ENCODE measurements at places on chromosomes 4 and X.

DNA sequence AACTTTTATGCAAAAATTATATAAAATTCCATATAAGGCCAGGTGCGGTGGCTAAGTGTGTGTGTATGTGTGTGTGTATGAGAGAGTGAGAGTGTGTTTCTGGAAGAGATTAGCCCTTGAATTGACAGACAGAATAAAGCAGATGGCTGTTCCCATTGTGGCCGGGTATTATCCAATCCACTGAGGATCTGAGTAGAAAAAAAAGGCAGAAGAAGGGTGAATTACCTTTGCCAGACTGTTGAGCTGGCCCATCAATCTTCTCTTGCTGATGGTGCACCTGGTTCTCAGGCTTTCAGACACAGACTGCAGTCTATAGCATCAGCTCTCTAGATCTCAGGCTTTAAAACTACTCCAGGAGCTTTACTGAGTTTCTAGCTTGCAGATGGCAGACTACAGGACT, 92.2 kb upstream of the SLIT2 start:
- DNase-seq = no peak

DNA sequence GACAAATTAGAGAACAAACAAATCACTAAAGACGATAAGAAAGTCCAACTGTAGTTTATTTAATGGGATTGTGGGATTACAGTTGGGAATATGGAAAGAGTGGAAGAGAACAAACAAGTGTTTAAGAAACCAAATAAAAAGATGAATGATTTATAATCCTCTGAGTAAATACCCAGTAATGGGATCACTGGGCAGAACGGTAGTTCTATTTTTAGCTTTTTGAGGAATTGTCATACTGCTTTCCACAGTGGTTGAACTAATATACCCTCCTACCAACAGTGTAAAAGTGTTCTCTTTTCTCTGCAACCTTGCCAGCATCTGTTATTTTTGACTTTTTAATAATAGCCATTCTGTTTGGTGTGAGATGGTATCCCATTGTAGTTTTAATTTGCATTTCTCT, 15.0 kb downstream of the C4orf51 start:
- no peak for DNase-seq

DNA sequence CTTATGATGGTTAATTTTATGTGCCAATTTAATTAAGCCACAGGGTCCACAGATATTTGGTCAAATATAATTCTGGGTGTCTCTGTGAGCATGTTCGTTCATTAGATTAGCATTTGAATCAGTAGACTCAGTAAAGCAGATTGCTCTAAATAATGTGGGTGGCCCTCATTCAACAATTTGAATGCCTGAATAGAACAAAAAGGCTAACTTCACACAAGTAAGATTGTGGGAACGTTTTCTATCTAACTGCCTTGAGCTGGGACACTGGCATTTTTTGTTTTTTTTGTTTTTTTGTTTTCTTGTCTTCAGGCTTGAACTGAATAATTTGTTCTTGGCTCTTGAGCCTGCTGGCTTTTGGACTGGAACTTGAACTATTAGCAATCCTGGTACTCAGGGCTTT, 292.4 kb upstream of the SPANXN4 start:
- DNase-seq = no peak

DNA sequence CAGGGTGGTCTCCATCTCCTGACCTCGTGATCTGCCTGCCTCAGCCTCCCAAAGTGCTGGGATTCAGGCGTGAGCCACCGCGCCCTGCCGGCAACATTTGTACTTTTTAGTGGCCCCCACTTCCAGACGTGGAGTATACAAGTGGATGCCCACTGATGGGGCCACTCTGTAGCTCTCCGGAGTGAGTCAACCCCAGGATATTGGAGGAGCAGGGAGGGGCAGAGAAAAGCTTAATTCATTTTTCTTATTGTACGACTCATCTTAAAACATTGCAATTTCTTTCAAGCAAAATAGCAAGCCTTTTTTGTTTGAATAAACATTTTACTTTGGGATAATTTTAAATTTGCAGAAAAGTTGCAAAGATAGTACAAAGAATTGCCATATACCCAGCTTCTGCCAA, 34.6 kb downstream of the FAM9C start:
- DNase-seq = no peak

GRCh38 chrX:112254896-112255295, 172.3 kb upstream of the TRPC5 start:
- DNase-seq = no peak

GRCh38 chr4:17093481-17093880, 195.0 kb upstream of the LDB2 start:
- DNase-seq = no peak

DNA sequence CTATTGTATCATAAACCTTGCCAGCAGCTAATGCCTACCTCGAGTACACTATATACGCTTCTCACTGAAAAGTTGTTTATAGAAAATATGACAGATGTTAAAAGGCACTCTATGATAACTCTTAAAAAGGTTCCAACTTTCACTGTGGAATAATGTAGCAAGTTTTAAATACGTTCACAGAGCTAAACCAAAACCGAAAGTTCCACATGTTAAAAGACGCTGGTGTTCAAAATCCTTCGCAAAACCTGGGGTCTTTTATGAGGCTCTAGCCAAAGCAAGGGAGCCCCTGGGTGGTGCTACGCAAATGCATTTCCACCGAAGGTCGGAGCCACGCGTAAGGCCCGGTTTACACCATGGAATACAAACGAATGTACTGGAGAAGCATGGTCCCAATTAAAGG, 103.7 kb upstream of the TENM3 start:
- no peak for DNase-seq

GRCh38 chrX:19846995-19847790, 40.2 kb downstream of the SH3KBP1 start:
- peak; percentile 87 for DNase-seq

DNA sequence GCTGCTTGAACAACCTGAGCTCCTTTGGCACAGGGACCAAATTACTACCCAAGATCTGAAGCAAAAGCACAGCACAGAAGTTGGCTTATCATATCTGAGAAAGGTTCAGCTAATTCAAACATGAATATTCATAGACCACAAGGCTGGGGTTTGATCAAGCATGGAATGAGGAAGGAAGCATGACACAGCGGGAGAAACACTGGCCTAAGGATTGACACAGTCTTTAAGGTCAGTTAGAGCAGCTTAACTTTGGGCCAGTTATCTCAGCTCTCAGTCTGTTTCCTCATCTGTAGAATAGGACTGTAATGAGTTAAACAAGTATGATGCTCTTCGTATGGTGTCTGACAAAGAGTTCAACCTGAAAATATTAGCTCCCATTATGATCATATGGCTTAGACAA, 88.5 kb upstream of the CBR4 start:
- peak; percentile 69 for DNase-seq

- DNase-seq = no peak
Measured at GRCh38 chr4:86497131-86497530, 97.0 kb upstream of the PTPN13 start.

DNA sequence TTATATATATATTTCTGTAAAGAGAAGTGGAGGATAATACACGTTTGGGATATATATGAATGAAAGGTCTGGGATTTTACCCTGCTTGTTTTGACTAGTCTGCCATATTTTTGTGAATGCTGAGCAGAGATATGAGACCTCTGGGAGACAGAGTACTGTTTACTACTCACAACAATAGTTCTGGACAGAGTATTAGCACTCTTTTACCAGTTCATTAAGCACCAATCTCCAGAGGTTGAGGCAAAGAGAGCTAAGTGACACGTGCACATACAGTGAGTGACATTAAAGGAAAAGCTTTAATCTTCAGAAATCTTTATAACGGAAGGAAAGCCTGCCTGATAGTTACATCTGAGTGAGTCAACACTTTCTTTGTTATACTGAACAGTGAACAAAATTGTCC, 1452.7 kb upstream of the TENM3 start:
- no peak for DNase-seq

GRCh38 chr4:135177321-135177720, 975.7 kb upstream of the PABPC4L start:
- DNase-seq = peak; percentile 84

- no peak for DNase-seq
Measured at GRCh38 chr4:77601614-77602187, 3.9 kb upstream of the CXCL13 start.

DNA sequence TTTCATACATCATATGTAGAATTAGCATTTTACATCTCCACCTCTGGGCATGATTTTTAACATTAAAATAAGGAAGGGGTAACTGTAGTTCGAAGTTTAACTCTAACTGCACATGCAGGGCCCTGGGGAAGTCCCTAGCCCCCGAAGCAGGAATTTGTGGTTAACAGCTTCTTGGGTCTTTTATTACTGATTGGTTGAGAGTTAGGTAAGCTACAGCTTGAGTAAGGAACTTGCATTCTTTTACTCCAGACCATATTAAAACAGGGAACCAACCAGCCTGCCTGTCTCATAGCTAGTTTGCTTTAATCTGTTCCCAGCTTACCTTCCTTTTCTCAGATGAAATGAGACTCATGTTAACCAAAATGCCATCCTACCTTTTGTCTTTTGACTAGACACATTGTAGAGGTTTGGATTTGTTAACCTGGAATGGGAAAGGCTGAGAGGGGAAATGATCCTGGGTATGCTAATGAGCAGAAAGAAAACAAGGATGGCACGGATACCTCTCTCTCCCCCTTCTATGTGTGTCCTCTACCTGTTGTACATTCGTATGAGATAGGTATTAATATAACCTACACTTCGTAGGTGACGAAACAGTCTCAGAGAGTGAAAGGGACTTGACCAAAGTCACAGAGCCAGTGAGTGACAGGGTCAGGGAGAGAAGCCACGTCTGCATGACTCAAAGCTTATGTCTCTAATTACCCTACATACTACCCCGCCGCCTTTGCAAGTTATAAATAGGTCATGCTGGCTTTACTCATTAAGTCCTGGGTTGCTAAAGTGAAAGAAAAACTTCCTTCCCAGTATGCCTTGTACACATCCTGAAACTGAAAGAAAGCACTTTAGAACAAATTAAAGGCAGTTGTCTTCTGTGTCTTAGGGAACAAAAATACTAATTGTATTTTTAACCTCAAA, 119.5 kb upstream of the AFF2 start:
- no peak for DNase-seq

GRCh38 chr4:168095776-168096406, 3.6 kb downstream of the ANXA10 start:
- DNase-seq = peak; percentile 44

GRCh38 chrX:40877887-40878286, 142.5 kb upstream of the MED14 start:
- DNase-seq = peak; percentile 15

DNA sequence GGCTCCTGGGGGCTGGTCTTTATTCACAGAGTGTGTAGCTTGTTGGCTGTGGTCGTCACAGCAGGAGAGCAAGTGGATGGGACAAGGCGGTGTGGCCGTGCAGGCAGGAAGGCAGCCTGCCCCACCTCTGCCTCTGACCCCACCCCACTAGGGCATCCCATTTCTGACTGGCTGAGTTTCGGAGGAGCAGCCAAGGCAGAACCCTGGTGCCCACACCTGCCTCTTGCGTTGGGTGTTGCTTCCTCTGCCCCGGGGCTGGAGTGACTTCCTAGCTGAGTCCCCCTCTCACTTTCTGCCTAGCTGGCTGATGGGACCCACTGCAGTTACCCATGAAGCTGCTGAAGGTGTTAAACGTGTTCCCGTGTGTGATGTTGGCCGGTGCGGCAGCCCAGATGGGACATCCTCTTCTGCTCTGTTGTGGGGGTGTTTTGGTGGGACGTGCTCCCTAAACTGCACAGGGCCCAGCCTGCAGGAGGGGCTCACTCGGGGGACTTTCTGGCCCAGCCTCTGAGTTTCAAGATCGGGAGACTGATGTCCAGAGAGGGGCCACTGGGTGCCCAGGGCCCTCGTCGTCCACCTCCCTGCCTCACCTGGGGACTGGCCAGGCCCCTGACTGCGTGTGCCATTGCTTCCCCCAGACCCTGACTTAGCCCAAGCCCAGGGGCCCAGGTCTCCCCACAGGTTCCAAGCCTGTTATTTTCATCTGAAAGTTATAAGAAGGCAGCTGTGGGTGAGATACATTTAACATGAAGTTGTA, 101.5 kb downstream of the PSAPL1 start:
- DNase-seq = no peak

DNA sequence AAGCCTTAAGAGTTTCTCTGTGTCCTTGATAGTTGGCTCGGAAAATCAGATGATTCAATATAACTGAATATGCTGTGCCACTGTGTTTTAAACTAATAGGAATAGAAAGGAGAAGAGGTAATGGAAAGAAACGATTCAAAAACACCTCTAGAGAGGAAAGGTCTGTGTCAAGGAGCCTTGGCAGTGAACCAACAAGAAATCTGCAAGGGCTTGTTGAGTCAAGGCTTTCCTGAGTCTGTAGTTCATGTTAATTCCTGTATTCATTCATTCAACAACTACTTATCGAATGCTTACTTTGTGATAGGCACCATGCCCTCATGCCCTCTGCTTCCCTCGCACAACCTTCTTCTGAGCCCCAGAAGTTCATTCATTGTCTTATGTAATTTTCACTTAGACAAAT, 336.0 kb downstream of the PDHA2 start:
- DNase-seq = peak; percentile 17

- DNase-seq = peak; percentile 61
Measured at GRCh38 chrX:38861489-38861888, 60.2 kb downstream of the MID1IP1 start.

DNA sequence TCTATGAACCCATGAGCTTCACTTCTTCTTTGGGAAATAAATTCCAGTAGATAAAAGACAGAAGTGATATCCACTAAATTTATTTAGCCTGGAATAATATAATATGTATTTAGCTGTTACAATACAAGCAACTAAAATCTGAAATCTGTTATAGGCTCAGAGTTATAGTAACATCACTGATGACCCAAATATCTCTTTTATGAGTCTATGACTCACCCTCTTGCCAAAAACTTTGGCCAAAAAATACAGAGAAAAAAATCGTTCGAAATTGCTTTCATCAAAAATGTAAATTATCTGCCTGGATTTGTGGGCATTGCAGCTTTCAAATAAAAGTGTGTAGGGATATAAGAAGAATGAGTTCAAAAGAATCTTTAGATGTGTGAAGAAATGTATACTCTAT, 89.4 kb upstream of the DKK2 start:
- DNase-seq = no peak

- peak; percentile 54 for DNase-seq
Measured at GRCh38 chr4:27218013-27218412, 357.4 kb downstream of the STIM2 start.

- no peak for DNase-seq
Measured at GRCh38 chrX:83422836-83423235, 85.3 kb upstream of the POU3F4 start.

GRCh38 chr4:99635601-99636000, 22.0 kb downstream of the C4orf54 start:
- DNase-seq = no peak

GRCh38 chr4:23728393-23728792, 161.5 kb downstream of the PPARGC1A start:
- peak; percentile 85 for DNase-seq

GRCh38 chr4:150173432-150173861, 95.2 kb downstream of the DCLK2 start:
- no peak for DNase-seq

- no peak for DNase-seq
Measured at GRCh38 chr4:158788516-158788915, 19.7 kb downstream of the FNIP2 start.

DNA sequence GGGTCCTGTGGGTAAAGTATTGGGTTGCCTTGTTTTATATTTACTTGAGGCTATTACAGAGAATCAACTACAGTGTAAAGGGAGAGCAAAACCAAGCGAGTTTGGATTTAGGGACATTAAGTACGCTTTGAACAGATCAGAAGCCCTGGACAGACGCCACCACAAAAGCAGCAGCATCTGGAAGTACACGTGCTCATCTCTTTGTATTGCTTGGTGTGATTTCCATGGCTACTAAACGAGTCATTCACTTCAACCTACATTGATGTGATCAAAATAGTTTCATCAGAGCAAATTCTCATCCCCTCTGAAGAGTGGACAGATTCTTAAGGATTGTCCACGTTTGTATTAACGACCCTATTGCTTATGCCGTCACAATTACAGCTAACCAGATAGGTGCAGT, 85.1 kb downstream of the SORBS2 start:
- DNase-seq = peak; percentile 22

- no peak for DNase-seq
Measured at GRCh38 chr4:28436191-28437080, 1575.8 kb downstream of the STIM2 start.

Data from fibroblast of lung (primary cell).